ENCODE measurements at places on chromosomes 12 and 14.
A peak's percentile ranks its signal among the peaks of the same experiment; 100 is the strongest.

DNA sequence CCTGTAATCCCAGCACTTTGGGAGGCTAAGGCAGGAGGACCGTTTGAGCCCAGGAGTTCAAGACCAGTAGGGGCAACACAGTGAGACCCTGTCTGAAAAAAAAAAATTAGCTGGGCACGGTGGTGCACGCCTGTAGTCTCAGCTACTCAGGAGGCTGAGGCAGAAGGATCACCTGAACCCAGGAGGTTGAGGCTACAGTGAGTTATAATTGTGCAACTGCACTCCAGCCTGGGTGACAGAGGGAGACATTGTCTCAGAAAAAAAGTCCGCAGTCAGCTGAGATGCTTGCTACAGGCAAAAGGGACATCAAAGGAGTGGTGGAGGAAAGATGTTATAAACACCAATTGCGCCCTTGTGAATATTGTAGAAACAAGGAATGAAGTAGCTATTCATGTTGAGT lies 77.8 kb downstream of the NDUFA12 start:
- DNase-seq, result no peak

GRCh38 chr14:88563845-88564244 lies 1.0 kb downstream of the ZC3H14 start:
- no peak for DNase-seq

GRCh38 chr12:54439096-54439495 lies 20.0 kb upstream of the ITGA5 start:
- DNase-seq, result no peak

DNA sequence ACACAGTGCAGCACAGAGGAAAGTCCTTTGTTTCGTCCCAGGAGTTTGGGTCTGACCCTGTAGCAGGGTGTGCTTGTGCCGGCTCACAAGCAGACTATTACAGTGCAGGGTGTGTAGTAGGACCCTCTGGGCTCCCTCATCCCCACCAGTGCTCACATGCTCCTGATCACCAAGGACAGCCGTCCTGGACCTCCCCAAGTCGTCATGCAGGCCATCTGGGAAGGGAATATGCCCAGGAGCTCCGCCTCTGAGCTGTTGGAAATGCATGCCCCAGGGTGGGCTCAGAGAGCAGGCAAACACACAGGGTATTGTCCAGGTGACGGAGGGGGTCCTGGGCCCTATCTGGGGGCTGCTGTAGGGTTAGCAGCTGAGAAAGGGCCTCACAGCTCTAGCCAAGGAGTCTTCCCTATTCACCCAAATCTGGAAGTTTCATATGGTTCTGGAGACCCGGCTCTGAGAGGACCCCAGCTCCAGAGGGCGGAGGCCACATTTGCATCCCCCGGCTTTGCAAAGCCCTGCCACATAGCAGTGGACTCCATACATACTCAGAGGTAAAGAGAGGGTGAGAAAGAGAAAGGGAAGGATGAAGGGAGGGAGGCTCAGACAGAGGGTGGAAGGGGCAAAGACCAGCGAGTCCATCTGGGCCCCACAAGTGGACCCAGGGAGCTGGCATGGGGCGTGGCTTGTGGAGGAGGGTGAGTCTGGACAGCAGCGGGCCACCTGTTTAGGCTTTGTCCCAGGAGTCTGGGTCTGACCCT lies 53.5 kb upstream of the PPP2R5C start:
- no peak for DNase-seq

DNA sequence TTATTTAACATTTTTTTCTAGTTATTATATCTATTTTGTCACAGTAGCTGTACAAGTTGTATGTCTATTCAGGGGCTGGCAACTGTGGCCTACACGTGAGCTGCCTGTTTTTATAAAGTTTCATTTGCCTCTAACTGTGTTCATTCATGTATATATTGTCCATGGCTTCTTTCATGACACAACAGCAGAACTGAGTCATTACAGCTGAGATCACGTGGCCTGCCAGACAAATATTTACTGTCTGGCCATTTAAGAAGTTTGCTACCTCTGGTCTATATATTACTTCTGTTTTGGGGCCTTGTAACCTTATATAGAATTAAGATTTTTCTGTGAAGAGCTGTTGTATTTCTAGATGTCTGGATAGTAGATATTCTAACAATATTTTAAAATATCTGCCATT lies 37.9 kb downstream of the KIAA0586 start:
- DNase-seq, result peak; percentile 3

DNA sequence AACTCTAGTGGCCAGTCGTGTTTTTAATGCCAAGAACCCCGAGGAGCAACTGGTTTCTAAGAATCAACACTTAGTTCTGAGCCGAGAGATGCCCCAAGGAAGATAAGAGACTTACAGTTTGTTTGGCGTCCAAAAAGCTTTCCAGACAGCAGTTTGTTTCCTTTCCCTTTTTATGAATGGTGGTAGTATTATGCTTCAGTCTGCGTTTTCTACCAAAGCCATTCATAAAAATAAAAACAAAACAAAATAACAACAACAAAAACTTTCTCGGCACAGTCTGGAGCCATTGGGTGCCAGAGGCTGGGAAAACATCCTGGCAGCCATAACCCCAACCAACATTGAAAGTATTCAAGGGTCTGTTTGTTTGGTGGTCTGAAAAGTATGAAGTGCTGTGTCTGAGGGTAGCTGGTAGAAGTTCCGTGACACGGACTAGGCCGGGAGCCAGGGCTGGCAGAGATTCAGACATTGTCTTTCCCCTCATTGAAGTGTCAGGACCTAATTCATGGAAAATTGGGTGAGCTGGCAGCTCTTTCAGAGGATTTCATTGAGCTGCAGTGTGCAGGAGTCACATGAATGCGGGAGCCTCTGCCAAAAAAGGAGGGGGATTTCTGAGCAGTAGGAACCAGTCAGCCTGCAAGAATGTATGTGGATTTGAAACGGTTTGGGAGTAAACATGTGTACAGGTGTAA lies 124.2 kb downstream of the HMGA2 start:
- peak; percentile 98 for DNase-seq

GRCh38 chr14:61564618-61565091 lies 130.7 kb upstream of the HIF1A start:
- peak; percentile 98 for DNase-seq

DNA sequence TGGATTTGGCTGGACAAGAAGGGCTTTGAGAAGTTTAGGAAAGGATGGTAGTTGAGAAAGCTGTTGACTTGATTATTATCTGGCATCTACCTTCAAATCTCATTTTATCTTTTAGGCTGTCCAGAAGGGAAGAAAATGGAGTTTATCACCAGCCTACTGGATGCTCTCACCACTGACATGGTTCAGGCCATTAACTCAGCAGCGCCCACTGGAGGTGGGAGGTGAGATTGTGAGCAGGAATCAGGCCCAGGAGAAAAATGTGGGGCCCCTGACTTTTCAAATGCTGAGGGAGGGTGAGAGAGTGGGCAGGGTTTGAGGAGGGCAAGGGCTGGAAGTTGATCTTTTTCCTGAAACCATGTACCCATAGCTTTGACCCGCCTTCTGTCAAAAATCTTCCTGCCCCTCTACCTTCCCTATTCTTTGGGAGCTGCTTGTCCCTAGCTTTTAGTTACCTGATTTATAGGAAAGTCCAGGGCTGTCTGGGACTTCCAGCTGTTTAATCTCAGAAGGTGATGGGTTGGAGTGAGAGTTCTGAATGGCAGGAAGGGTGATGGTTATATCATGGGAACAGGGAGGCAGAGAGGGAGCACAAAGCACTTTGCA lies 134.2 kb downstream of the SMOC1 start:
- DNase-seq, result peak; percentile 4

DNA sequence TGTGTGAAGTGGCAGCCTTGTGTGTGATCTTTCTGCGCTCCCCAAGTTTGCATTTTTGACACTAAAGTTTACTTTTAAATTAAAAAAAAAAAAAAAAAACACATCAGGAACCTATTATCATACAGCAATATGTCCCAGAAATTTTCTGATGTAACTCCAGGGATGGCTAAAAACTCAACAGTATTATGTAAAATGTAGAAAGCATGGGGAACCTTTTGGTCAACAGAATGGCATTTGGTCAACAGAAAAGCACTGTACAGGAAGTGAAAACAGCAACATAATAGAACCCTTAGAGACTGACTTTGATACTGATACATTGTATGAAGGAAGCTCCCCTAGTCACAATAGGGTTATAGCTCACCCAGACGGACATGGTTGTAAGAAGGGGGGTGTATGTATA lies 224.3 kb downstream of the ITPR2 start:
- DNase-seq, result peak; percentile 73

- peak; percentile 92 for DNase-seq
These were observed 130.3 kb upstream of the FUT8 start for GRCh38 chr14:65281991-65282895.

DNA sequence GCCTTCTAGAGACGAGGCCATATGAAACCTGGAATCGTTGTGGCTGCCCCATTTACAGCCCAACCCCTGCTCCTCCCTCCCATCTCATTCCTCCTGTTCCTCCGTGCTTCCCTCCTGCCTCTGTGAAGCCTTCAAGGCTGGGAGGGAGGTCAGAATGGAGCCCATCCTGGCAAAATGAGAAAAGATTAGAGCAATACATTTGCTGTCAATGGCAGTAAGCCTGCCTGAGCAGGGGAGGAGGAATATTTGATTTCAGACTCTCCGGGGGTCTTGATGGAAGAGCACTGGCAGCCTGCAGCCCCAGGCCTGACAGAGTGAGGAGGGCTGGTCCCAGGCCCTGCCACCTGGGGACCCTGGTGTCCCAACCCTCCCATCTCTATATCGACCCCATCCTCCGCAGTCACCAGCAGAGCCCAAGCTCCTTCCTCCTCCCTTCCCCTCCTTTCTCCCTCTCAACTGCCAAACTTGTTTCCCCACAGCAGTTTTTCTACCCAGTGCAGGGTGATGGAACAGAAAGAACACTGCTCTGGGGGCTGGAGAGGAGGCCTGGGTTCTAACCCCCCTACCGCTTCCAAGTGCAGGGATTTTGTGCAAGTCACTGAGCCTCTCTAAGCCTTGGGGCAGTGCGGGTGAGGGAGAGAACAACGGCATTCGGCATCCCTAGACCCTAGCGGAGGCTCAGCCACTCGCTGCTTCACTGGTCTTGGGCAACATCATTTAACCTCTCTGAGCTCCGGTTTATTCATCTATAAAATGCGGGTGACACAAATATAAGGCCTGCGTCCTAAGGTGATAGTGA lies 16.0 kb upstream of the RACGAP1 start:
- DNase-seq, result no peak

DNA sequence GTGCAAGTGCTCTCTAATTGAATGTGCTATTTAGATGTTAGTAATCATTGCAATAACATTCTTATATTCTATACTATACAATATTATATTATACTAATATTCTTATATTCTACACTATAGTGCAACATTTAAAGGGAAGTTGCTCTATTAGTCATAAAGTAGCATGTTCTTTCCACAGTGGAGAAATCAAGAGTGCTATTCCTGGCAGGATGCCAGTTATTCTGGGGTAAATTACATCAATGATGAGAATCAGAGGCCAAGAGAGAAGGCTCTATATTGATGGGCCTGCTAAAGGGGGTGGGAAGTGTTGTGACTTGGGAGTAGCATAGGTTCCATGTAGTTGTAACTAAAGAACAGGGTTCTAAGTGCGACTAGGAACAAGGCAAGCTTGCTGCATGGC lies 121.5 kb downstream of the SLC15A5 start:
- DNase-seq, result peak; percentile 5

DNA sequence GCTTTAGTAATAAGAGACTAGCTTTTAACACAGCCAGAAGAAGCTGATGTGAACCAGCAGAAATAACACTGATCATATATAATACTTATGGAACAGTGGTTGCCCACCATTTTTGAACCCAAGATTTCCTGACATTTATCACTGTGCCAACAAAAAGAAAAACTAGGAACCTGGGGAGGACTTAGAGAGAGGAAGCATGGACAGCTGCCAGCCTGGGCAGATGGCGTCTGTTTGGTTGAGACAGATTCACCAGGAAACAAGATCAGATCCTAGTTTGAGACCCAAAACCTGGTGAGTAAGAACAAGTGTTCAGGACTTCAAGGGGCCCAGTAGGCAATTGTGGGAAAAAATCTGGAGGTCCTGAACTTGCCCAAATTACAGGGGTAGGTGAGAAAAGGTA lies 95.3 kb downstream of the BICD1 start:
- DNase-seq, result no peak

DNA sequence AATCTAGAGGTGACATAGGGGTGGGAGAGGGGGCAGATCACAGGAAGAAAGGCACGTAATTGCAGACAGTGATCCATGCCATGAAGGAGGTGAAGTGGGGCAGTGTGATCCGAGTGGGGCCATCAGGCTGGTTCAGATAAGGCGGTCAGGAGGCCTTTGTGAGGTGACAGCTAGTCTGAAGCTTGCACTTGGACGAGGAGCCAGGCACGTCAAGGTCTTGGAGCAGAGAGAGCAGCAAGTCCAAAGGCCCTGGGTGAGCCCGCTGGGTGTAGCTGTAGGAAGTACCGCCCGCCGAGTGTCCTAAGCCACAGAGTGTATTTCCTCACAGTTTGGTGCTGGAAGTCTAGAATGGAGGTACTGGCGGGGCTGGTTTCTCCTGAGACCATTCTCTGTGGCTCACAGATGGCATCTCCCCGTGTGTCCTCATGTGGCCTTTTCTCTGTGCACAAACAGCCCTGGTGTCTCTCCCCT lies 23.6 kb downstream of the RHOF start:
- DNase-seq, result no peak
